Stimulated activated CD8-positive, alpha-beta memory T cell treated with anti-CD3 and anti-CD28 coated beads, Interleukin-7, amount 100 ng/mL, for 4 hours (primary cell): ENCODE measurements at places on chromosomes 13 and 19.

GRCh38 chr13:99978799-99979452 lies 2.7 kb upstream of the ZIC2 start:
- no peak for DNase-seq

DNA sequence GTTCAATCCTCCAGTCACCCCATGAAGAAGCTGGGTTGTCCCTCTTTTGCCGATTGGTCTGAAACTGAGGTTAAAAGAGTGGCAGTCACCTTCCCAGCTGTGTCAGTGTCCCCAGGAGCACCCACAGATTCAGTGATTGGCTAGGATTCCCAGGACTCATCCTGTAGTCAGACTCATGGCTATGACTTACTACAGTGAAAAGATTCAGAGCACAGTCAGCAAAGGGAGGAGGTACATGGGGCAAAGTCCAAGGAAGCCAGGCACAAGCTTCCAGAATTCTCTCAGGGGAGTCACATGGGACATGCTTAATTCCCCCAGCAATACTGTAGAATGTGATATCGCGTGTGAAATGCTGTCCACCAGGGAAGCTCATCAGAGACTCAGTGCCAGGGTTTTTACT lies 14.2 kb downstream of the ZNF473 start:
- no peak for DNase-seq

- DNase-seq, result no peak
Measured at GRCh38 chr13:100520936-100521850, 67.4 kb downstream of the GGACT start.

- DNase-seq, result peak; percentile 8
Measured at GRCh38 chr13:30148171-30148754, 159.1 kb downstream of the KATNAL1 start.

GRCh38 chr19:37348060-37348459 lies 22.8 kb upstream of the ZNF527 start:
- no peak for DNase-seq

DNA sequence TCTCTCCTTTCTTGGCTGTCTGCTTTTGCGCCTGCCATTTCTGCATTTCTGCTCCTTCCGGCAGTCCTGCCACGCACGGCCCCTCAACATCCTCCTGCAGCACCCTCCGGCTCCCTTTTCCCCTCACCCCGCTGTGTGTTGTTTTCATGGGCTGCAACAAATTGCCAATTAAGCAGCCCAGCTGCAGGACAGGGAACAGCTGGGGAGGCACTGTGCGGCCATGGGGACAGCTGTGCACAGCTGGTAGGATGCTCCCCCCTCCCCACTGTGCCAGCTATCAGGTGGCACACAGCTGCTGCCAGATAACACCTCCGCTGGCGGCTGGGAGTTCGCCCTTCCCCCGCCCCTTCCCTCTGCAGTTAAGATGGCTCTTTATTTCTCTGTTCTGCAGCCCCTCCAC lies 25.4 kb downstream of the LYL1 start:
- no peak for DNase-seq

- DNase-seq, result no peak
Measured at GRCh38 chr19:23393121-23393520, 2.1 kb downstream of the ZNF91 start.
